ENCODE measurements at places on chromosomes 4 and X.

DNA sequence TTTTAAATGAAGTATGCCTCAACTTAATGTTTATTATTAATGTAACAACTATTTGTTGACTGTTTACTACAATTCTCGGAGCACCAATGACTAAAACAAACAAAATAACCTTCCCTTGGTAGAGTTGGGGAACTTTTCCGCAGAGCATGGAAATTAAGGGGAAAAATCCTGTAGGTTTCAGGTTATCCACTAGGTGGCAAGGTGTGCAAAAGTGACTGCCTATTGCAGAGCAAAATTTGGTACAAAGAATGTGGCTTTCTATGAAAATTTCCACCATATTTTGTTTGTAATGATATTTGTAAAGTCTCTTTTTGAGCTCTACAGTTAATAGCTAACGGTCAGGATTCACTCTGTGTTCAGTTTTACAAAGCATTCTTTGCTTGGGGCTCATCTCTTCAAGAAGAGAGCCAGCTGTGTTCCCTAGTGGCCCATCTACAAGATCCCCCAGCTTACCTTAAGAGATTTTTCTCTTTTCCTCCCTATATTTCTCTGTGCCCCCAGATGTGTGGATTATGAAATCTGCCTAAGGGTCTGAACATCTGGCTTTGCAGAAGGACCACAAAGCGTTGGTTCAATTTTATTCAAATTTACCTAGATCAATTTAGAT is 61.1 kb downstream of the FBXO8 start:
- no peak overlapping the region for H3K4me3 ChIP-seq
- H3K36me3 ChIP-seq = no peaks in the 10 kb centered on the region
- H3K4me1 ChIP-seq = peaks cover 10% of the 10 kb centered on the region
- H3K27me3 ChIP-seq = peaks cover 2% of the 10 kb centered on the region
- H3K27ac ChIP-seq = no peak overlapping the region

- H3K4me3 ChIP-seq = no peak overlapping the region
- peaks cover 4% of the 10 kb centered on the region for H3K27me3 ChIP-seq
- no peak overlapping the region for H3K27ac ChIP-seq
- H3K4me1 ChIP-seq = no peaks in the 10 kb centered on the region
- DNase-seq = no peak
- H3K36me3 ChIP-seq = no peaks in the 10 kb centered on the region
Observed at GRCh38 chrX:65932173-65933084, 107.5 kb downstream of the VSIG4 start.

DNA sequence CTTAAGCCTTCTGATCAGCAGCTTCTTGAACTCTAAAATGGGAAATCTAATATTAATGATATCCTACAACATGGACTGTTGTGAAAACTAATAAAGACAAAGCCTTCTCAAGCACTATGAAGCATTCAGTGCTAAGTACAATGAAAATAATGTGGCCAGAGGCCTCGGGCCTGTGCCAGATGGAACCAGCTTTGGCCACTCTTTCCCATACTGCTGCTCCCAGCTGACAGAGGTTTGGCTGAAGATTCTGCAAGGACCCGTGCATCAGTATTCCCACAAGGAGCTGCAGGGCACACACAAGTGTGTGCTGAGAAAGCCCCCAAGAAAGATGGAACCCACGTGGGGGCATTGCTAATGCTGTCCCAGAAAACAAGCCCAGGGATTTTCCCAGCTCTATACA is 60.5 kb upstream of the RPL34 start:
- no peaks in the 10 kb centered on the region for H3K27me3 ChIP-seq
- DNase-seq = no peak

GRCh38 chr4:41000356-41000755 is 214.0 kb downstream of the APBB2 start:
- no peaks in the 10 kb centered on the region for H3K4me1 ChIP-seq
- no peak overlapping the region for H3K27ac ChIP-seq
- DNase-seq = no peak
- H3K27me3 ChIP-seq = no peaks in the 10 kb centered on the region

DNA sequence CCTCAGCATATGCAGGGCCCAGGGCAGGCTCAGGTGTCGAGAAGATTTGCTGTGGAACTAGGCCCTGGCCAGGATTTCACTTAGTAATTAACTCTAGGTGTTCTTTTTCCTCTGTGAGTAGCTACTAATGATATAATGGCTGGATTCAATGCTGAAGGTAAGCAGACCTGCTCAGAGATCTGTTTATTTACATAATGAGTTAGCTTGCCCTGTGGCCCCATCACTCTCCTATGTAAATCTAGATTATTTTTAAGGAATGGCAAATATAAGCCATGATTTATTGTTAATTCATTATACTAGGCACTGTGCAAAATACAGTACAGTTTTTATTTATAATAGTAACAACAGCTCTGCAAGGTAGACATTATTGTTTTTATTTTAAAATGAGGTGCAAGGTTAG is 117.2 kb downstream of the IRF2 start:
- no peaks in the 10 kb centered on the region for H3K27me3 ChIP-seq
- DNase-seq = no peak
- H3K4me1 ChIP-seq = no peaks in the 10 kb centered on the region
- H3K27ac ChIP-seq = peak overlapping the region; percentile 79
- no peak overlapping the region for H3K4me3 ChIP-seq

- no peaks in the 10 kb centered on the region for H3K36me3 ChIP-seq
- H3K27ac ChIP-seq = peak overlapping the region; percentile 98
Observed at GRCh38 chr4:159103384-159103990, 608 bp downstream of the RAPGEF2 start.

GRCh38 chrX:148498067-148498466 is 2.4 kb upstream of the AFF2 start:
- H3K36me3 ChIP-seq = no peaks in the 10 kb centered on the region
- no peak overlapping the region for H3K4me3 ChIP-seq

DNA sequence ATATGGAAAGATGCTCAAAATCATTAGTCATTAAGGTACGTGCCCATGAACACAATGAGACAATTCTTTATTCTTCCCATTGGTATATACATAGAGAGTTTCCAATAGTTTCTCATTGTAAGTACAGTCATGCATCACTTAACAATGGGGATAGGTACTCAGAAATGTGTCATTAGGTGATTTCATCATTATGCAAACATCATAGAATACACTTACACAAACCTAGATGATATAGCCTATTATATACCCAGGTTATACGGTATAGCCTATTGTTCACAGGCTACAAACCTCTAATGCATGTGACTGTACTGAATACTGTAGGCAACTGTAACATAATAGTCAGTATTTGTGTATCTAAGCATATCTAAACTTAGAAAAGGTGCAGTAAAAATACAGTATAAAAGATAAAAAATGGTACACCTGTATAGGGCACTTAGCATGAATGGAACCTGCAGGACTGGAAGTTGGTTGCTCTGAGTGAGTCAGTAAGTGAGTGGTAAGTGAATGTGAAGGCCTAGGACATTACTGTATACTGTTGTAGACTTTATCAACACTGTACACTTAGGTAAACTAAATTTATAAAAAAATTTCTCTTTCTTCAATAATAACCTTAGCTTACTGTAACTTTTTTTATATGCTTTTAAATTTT is 49.6 kb downstream of the KLHL13 start:
- DNase-seq = no peak
- H3K4me3 ChIP-seq = no peak overlapping the region
- no peak overlapping the region for H3K27ac ChIP-seq
- H3K36me3 ChIP-seq = no peaks in the 10 kb centered on the region
- no peaks in the 10 kb centered on the region for H3K4me1 ChIP-seq

GRCh38 chr4:168293386-168293975 is 25.1 kb downstream of the DDX60 start:
- no peaks in the 10 kb centered on the region for H3K36me3 ChIP-seq
- H3K27ac ChIP-seq = no peak overlapping the region
- H3K4me3 ChIP-seq = no peak overlapping the region

- DNase-seq = no peak
- H3K27me3 ChIP-seq = no peaks in the 10 kb centered on the region
- no peaks in the 10 kb centered on the region for H3K36me3 ChIP-seq
- no peaks in the 10 kb centered on the region for H3K4me1 ChIP-seq
Observed at GRCh38 chr4:183181081-183181480, 82.0 kb downstream of the WWC2 start.

- no peaks in the 10 kb centered on the region for H3K4me1 ChIP-seq
- H3K27me3 ChIP-seq = no peaks in the 10 kb centered on the region
- DNase-seq = peak; percentile 7
- peak overlapping the region; percentile 10 for H3K4me3 ChIP-seq
- H3K27ac ChIP-seq = no peak overlapping the region
Observed at GRCh38 chr4:154332681-154333421, 158.7 kb downstream of the DCHS2 start.
